ENCODE measurements at places on chromosomes 16 and 17.
A peak's percentile ranks its signal among the peaks of the same experiment; 100 is the strongest.

- peak; percentile 79 for DNase-seq
Measured at GRCh38 chr17:5419959-5420653, at the start of gene RPAIN. TSS of gene RPAIN (plus strand) at chr17:5420182. CDS start at chr17:5420211, 29 bp downstream.

DNA sequence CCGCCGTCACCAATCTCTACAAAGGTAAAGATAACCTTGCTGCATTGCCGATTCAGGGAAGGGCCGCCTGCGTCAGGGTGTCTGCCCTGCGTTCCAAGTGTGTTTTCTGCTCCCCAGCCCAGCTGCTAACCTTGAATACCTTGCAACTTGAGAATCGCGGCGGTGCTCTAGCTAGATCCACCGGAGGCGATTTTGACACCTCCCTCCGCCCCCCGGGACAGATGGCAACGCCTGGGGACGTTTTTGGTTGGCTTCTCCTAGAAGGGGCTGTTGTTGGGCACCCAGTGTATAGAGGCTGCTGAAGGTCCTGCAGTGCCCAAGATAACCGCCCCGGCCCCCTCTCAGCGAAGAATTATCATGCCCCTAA, 1.5 kb downstream of the HAPSTR1 start:
- no peak for DNase-seq

GRCh38 chr16:50507397-50507796, 40.8 kb upstream of the NKD1 start:
- DNase-seq = no peak

GRCh38 chr17:43814714-43815113, 18.2 kb downstream of the MPP3 start:
- no peak for DNase-seq

DNA sequence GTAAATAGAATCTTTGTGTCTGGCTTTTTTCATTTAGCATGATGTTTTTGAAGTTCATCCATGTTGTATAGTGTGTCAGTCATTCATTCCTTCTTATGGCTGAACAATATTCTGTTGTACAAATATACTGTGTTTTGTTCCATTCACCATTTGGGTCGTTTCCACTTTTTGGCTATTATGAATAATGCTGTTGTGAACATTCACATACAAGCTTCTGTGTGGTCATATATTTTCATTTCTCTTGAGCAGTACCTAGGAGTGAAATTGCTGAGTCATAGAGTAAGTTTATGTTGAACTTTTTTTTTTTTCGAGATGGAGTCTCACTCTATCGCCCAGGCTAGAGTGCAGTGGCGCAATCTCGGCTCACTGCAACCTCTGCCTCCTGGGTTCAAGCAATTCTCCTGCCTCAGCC, 32.3 kb upstream of the TAOK1 start:
- DNase-seq = no peak

- DNase-seq = no peak
Measured at GRCh38 chr16:85637061-85637807, 24.1 kb downstream of the GSE1 start.

DNA sequence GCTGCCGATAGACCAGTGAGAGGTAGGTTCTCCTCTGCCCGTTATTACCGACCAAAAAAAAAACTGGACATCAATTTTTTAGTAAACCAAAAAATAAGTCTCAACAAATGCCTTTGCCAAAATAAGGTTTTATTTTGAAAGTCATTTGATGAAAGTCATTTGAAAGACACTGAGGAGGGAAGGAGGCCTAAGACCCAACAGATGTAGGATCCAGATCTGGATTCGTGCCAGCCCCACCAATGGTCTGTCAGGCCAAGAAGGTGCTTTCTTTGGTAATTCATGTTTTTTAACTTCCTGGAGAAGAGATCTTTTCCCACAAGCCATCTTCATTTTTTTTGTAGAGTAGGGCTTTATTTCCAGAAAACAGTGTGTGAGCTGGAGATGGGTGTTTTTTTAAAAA, 18.1 kb downstream of the NTAN1 start:
- no peak for DNase-seq

GRCh38 chr16:29011112-29011511, 26.3 kb downstream of the LAT start:
- no peak for DNase-seq

DNA sequence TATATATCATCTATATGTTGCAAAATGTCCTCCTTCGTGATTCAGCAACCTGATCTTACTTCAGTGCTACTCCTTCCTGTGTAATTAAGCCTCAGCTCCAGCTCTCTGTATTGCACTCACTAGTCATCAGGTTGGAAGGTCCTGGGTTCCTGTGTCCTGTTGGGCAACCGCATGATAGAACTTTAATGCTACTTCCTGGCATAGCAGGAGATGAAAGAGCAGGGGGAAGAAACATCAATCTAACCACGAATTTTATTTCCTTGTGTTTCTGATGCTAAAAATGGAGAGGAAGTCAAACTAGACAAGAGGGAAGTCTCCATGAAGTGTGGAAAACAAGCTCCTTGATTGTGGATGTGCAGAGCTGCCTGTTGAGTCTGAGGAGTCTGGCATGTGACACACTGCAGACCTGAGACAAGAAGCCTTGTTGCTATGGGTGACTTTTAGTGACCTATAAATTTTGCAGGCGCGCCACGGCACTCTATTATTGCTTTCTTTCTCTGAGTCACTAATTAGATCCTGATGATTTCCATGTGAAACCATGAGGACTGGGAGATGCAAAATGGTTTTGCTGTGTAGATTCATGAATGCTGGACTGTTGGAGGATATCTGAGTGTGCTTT, 25.6 kb downstream of the IGSF6 start:
- no peak for DNase-seq

DNA sequence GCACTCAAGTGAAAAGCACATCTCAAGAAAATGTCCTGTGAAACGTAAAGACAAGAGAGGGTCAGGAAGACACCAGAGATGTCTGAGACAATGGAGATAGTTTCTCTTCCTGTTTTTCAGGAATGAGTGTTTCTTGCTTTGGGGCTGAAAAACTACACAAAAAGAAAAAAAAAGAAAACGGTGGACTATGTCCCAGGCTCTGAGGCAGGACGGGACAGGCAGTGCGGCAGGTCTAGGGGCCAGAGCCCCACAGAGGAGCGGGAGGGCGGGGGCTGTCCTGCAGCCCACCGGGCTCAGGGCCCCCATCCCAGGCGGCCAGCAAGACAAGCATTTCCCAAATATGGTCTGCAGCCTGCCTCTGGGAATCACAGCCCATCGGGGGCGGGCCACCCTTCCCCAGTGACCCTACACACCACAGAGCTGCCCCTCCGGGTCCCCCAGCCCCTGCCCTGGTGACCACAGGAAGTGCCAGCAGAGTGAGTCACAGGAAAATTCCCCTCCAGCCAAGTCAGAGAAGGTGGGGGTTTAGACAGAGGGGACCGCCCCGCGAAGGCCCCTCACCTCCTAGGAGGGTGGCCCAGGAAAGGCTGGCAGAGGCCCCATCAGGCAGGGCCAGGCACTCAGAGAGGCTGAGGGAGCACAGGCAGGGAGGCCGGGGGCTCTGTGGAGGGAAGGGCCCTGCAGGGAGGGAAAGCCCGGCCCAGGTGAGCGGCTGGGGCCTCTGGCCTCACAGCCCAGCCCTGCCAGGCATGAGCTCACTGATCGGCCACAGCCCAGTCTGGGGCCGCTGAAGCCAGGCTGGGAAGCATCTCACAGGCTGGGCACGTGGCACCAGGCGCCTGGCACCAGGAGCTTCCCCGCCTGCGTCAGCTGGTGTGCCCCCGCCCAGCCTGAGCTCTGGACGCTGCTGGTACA, 6.3 kb downstream of the BCAR1 start:
- no peak for DNase-seq

DNA sequence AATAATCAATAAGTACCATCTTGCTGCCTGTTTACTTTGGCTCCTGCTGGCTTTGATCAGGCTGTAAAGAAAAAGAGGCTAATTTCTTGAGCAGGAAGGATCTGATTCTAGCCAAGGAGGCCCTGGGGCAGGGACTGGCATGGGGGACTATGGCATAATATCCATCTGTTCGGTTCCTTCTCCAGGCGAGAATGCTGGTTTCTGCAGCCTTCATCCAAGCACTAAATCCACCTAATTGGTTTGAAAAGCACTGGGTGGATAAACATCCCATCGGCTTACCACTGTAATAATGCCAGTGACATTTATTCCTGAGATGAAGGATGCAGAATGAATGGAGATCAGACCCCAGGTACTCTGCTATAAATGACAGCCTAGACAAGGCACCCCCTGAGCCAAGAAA, 180.0 kb upstream of the ASIC2 start:
- DNase-seq = no peak

- DNase-seq = no peak
Measured at GRCh38 chr17:50267074-50267841, 7.0 kb upstream of the TMEM92 start.

DNA sequence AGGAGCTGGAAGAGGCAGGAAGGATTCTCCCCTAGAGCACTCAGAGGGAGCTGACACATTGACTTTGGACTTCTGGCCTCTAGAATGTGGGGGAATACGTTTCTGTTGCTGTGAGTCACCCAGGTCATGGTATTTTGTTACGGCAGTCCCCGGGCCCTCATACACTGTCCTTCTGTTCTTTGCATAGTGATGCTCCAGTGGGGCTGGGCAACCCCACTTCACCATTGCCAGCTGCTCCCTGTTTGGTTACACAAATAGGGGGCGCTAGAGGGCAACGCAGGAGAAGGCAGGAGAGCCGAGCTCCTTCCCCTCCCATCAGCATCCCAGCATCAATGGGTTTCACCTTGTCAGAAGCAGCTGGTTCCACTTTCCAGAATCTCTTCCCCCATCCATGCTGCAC, 257.7 kb upstream of the FOXF1 start:
- no peak for DNase-seq

- no peak for DNase-seq
Measured at GRCh38 chr16:81445966-81446906, 1.6 kb downstream of the CMIP start.

DNA sequence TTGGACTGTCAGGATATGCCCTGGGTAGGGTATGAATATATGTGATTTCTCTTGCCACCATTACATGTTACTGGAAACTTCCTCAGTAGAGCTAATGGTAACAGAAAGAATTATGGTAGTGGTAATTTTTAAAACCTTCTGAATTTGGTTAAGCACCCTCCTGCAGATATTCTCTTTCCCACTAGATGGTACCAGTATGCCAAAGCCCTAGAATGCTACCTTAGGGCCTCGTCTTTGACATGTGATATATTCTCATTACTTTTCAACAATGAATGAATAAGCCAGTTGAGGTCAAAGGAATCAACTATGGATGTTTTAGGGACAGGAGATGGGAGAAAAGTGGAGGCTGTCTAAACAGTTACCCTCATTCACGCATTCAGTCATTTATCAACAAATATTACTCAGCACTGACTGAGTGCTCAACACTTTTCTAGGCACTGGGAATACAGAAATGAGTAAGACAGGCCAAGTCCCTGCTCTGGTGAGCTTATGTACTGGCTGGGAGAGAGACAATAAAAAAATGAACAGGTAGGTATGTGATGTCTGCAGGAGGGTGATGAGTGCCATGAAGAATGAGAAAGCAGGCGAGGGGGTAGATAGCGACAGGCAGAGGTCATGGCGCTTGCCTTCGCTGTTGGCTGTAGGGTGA, 14.7 kb downstream of the CDH13 start:
- no peak for DNase-seq
